ENCODE measurements at places on chromosomes 5 and 9.
A peak's percentile ranks its signal among the peaks of the same experiment; 100 is the strongest.

- H3K27ac ChIP-seq, result no peak overlapping the region
- H3K4me1 ChIP-seq, result no peaks in the 10 kb centered on the region
- DNase-seq, result no peak
- no peak overlapping the region for H3K4me3 ChIP-seq
- peaks cover 33% of the 10 kb centered on the region for H3K27me3 ChIP-seq
- H3K36me3 ChIP-seq, result peaks cover 14% of the 10 kb centered on the region
Observed at GRCh38 chr5:140882591-140882899, 621 bp downstream of the PCDHA13 start.

GRCh38 chr9:79447308-79447605 lies 124.5 kb upstream of the TLE4 start:
- no peak overlapping the region for H3K27ac ChIP-seq
- DNase-seq, result no peak
- no peak overlapping the region for H3K4me3 ChIP-seq
- H3K4me1 ChIP-seq, result no peaks in the 10 kb centered on the region

DNA sequence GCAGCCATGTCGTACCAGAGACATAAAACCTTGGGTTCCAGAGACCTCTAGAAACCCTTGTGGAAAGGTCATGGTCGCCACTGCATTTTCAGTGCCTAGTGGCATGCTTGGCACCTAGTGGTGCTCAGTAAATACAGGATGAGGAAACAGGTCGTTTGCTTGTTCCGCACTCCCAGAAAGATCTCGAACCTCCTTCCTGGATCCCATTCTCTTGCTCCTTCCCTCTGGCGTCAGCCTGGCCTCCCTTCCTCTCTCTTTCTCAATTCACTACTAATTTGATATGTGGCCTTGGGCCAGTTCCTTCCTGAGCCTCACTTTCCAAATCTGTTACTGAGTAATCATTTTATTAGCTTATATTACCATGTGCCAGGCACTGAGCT lies 4.4 kb downstream of the NDST1 start:
- no peak for DNase-seq
- H3K4me3 ChIP-seq, result no peak overlapping the region
- no peaks in the 10 kb centered on the region for H3K4me1 ChIP-seq
- no peaks in the 10 kb centered on the region for H3K27me3 ChIP-seq
- H3K27ac ChIP-seq, result peak overlapping the region; percentile 44

- H3K4me3 ChIP-seq, result no peak overlapping the region
- no peaks in the 10 kb centered on the region for H3K27me3 ChIP-seq
Observed at GRCh38 chr9:98161851-98162250, 30.6 kb downstream of the CORO2A start.

GRCh38 chr5:16740811-16741392 lies 124.1 kb upstream of the RETREG1 start:
- DNase-seq, result no peak
- H3K27ac ChIP-seq, result no peak overlapping the region
- H3K27me3 ChIP-seq, result no peaks in the 10 kb centered on the region
- H3K4me3 ChIP-seq, result no peak overlapping the region
- no peaks in the 10 kb centered on the region for H3K36me3 ChIP-seq

- no peaks in the 10 kb centered on the region for H3K27me3 ChIP-seq
- H3K36me3 ChIP-seq, result no peaks in the 10 kb centered on the region
- H3K4me3 ChIP-seq, result no peak overlapping the region
- DNase-seq, result no peak
- H3K27ac ChIP-seq, result no peak overlapping the region
Observed at GRCh38 chr5:105259581-105260217, 1697.1 kb upstream of the NUDT12 start.

GRCh38 chr5:111927191-111927590 lies 170.2 kb upstream of the NREP start:
- no peaks in the 10 kb centered on the region for H3K4me1 ChIP-seq
- H3K4me3 ChIP-seq, result no peak overlapping the region
- H3K27me3 ChIP-seq, result no peaks in the 10 kb centered on the region
- H3K36me3 ChIP-seq, result no peaks in the 10 kb centered on the region
